ENCODE measurements at places on chromosomes 4 and X.

- DNase-seq, result no peak
Measured at GRCh38 chr4:134663742-134664141, 462.2 kb upstream of the PABPC4L start.

- no peak for DNase-seq
Measured at GRCh38 chr4:77154761-77155499, 2.1 kb upstream of the CCNG2 start.

DNA sequence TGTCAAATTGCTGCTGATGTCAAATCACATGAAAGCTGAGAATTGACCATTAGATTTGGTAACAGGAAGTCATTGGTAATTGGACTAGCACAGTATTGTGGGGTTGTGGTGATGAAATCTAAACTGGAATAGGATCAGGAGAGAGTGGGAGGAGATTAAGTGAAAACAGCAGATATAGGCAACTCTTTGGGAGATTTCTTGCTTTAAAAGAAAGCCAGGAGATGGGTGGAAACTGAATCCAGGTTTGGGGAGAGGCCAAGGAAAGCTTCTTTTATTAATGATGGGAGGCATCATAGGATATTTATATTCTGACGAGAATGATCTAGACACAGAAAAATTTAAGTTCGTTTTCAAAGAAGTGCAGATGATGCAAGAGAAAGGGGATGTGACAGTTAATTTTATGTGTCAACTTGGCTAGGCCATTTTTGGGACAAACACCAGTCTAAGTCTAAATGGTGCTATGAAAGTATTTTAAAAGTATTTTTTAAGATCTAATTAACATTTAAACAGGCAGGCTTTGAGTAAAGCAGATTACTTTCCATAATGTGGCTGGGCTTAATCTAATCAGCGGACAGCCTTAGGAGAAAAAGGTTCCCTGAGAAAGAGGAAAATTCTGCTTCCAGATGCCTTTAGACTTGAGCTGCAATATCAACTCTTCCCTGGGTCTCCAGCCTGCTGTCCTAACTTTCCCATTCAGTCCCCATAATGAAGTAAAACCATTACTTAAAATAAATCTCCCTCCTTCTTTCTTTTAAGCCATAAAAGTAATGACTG lies 24.7 kb downstream of the SEC24D start:
- DNase-seq, result no peak

- no peak for DNase-seq
Measured at GRCh38 chrX:281166-281999, at the start of gene PLCXD1. Gene PLCXD1 (plus strand): TSS chrX:281381. CDS start chrX:284188, 2,807 bp downstream.

DNA sequence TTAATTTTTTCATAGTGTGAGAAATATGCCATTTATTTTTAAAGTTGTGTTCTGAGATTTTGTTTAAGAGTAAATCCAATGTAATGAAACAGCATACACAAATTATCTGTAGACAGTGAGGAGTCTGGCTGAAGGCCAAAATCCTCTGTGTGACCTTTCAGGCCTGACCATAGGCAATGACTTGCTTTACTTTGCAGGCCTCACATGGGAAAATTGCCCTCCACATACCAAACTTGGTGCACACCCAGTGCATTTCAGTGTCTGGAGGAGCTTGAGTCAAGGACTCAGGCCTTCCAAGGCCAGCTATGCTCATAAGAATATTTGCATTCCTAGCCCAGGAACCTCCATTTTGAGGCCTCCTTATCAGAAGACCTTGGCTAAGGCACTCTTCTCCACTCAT lies 430.1 kb downstream of the GABRG1 start:
- DNase-seq, result no peak

- DNase-seq, result no peak
Measured at GRCh38 chr4:154709550-154709949, 34.2 kb upstream of the LRAT start.
